Dorsolateral prefrontal cortex (tissue), 122 donors: ENCODE measurements at places on chromosomes 12 and 14.

GRCh38 chr12:3142386-3142785 lies 65.2 kb downstream of the TSPAN9 start:
- DNase-seq, result no peak

DNA sequence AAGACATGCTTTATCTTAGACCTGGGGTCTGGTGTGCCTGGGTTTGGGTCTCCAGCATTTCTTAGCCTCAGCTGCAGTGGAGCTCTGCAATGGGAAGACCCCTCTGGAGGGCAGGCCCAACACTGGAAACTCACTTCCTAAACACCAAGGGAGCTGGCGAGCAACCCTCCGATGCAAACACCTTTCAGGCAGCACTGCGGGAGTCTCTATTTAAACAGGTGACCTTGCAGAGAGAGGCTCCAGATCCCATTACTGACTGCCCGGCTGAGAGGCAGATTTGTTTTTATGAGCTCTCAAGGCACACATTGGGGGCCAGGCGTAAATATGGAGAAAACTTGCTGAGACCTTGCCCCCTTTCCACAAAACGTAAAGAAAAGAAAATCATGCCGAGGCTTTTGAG lies 195.5 kb downstream of the PAX9 start:
- no peak for DNase-seq

DNA sequence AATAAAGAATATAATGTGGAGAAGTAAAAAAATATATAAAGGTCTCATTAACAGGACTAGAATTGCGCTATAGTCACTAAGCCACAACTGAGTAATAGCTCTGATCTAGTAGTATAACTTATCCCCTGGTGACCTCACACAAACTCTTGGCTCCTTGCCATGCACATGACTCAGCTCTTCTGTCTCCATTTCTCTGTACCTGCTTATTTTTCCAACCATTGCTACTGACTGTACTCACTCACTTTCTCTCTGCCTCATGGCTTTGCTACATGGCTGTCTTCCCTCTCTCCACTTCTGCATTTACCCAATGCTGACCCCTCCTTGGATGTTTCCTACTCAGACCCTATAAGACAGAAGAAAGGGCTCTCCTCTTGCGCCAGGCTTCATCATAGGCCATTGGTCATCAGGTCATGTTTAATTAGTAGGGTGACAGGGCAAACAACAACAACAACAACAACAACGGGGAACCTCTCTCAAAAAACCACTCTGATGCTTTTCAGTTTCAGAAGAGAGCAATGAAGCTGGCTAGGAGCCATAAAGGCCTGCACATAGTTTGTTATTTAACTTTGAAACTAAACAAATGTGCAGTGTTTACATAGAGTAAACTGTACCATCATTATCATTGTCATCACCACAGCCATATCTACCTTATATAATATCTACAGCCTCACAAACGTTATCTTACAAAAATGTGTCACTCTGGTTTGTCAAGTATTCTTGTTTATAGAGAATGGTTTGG lies 25.6 kb upstream of the KRAS start:
- DNase-seq, result no peak

GRCh38 chr12:54579258-54579657 lies 9.2 kb downstream of the PPP1R1A start:
- DNase-seq, result no peak

GRCh38 chr12:121657305-121658008 lies 12.0 kb downstream of the MORN3 start:
- DNase-seq, result no peak

GRCh38 chr12:55708695-55709233 lies 1.1 kb upstream of the ITGA7 start:
- no peak for DNase-seq

GRCh38 chr12:107894589-107894988 lies 120.1 kb downstream of the ASCL4 start:
- no peak for DNase-seq

DNA sequence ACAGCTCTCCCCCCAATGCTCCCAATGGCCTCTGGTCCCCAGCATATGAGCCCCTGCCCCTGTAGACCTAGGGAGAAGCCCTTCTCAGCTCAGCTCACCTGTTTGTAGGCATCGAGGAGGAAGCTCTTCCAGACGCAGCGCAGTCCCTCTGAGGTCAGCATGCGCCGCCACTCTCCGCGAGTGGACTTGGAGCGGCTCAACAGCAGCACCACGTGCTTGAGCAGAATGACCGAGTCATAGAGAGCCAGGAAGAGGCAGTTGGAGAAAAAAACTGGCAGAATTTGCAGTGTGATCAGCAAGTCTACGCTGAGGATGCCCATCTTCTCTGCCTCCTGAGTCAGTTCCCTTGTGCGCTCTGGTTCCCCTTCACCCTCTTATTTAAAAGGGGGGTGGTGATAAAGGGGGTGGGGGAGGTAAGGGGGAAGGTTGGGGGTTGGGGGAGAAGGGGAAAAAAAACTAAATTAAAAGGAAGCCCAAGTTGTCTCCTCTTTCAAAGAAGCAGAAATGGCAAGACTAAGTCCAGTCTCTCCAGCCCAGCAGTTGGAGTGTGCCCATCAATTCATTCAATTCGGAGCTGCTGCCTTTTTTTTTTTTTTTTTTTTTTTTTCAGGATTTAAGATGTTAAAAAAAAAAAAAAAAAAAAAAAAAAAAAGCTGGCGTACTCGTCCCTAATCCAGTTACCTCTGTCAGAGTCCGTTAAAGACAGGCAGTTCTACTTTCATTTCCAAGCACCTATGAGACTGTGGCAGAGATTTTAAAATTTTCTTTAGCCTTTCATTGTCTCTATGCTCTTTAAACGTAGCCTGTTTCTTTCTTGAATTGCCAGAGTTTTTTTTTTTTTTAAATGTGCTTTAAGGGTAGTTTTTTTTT lies at the start of gene DIO2:
DIO2 (minus strand) TSS at position 352 of the 870 bp plus-strand sequence; CDS start at position 320, 32 bp downstream.
- DNase-seq, result no peak
